ENCODE measurements at places on chromosomes 6 and 20. TPM values are rescaled to one million over a fixed set of nuclear protein-coding genes. Genes with fewer than 3 reads are reported as not detected.

- DNase-seq, result no peak
These were observed 81.7 kb downstream of the ANKRD60 start for GRCh38 chr20:58146746-58147140.

GRCh38 chr6:3252369-3252768, 6.4 kb upstream of the PSMG4 start:
- DNase-seq, result no peak

DNA sequence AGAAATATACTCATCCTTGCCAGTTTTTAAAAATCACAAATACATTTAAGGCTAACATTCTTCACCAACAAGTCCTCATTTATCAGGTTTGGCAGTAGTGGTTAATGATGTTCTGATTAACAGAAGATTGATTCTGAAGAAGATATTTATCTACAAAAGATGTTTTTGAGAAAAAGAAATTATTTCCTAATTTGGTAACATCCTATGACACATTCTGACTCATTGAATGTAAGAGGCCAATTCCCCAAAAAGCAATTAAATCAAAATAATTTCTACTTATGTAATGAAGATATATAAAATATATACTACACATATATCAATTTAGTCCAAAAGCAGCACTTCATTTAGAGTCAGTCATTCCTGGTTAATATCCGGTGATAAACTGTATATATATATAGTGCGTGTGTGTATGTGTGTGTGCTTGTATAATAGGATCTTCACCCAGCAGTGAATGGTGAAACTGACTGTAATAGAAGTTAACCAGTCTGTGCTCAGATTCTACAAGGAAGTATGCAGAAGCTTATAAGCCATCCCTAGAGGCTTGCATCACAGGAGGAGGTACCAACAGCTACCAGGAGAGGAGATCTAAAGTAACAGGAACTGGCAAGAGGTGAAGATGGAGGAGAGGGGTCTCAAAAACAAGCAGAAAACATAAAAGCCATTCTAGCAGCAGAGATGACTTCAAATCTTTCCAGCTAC, 82.9 kb upstream of the MARCKS start:
- DNase-seq, result no peak

- peak; percentile 97 for DNase-seq
These were observed 3.0 kb upstream of the TGM2 start for GRCh38 chr20:38167851-38168760.

- DNase-seq, result no peak
These were observed 75.6 kb downstream of the SLC24A3 start for GRCh38 chr20:19288061-19288460.

DNA sequence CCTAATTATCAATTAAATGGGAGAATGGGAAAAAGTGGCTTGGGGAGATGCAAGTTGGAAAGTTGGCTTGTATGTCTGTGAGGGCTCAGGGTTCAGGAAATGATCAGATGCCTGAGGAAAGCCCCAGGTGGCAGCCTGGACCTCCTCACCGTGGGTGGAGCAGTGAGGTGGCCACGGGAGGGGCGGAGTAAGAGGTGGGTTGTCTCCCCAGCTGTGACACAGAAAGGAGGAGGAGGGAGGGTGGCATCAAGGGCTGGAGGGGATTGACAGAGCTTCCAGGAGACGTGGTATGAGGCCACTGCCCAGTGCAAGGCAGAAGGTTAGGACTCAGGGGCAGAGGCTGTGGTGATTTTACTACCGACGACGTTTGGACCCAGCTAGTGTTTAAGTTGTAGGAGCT, 672.2 kb downstream of the PRKN start:
- DNase-seq, result no peak

DNA sequence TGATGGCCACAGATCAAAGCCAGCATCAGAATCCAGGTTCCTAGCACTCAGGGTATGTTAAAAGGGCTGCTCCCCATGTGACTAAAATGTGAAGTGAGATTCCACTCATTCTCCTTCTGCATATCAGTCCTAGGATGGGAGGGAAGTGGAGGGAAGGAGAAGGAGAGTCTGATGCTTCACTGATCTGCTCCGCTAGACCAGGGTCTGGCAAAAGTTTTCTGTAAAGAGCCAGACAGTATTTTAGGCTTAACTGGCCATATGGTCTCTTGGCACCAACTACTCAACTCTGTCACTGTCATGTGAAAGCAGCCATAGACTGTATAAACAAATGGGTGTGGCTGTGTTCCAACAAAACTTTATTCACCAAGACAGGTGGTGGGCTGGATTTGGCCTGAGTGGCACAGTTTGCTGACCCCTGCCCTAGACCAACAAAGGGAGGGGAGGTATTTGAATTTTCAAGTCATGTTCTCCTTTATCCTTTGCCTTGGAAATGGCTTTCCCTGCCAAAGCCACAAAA, 22.6 kb downstream of the GHRH start:
- no peak for DNase-seq

Gene SOX4
- total RNA-seq, result 10.3 TPM
